ENCODE measurements at places on chromosomes 11 and 22.

GRCh38 chr22:27127911-27128310, 470.5 kb downstream of the MIAT start:
- DNase-seq = no peak

DNA sequence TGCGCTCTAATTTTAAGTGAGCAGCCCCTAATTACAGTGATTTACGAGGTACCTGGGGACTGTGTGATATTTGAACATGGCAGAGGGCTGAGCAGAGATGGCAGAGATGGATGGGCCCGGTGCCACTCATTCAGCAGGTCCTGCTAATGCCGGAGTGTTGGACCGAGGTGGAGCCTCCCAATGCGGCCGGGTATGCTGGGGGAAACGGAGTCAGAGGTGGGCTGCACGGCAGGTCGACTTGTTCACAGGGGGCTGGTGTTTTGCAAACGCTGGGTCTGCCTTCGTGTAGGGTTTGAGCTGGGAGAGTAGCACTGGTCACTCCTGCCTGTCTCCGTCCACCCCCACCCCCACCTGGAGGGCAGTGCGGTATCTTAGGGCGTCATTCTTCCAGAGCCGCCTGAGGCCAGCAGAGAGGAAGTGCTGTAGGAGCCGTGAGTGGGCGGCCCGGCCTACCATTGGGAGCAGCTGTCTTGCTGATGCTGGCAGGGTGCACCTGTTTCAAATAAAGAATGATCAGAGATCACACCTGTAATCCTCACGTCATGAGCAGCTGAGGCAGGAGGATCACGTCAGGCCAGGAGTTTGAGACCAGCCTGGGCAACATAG, 122.6 kb downstream of the IGLL1 start:
- DNase-seq = no peak

DNA sequence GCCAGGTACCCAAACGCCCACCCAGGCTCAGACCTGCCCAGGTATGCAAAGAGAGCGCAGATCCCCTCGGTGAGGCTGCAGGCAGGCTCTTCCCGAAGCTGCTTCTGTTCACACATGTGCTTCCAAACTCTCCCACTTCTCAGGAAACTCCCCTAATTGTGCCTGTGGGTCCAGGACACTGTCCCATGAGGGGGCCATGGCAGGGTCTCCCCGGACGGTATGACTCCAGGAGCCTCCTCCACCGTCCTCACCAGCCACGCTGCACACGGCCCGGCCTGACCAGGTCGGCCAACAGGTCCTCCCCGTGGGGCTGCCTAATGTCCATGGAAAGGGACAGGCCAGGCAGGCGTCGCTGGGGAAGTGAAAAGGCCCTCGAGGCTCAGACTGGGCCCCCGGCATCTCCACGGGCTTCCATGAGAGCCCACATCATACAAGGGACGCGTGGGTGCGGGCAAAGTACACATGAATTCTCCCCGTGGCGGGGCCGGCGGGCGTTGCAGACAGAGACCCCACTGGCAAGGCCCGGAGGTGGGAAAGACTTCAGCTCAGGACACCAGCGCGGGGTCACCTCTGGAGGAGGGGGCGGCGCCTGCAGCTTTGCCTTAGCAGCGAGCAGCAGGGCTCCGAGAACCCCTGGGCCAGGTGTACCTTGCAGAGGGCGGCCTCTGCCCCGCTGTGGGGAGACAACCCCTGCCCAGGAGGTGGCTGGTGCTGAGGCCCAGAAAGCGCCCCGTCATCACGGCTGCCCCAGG, 526.1 kb downstream of the BRD1 start:
- DNase-seq = no peak

GRCh38 chr11:67303835-67304411, 593 bp downstream of the SSH3 start:
- no peak for DNase-seq

DNA sequence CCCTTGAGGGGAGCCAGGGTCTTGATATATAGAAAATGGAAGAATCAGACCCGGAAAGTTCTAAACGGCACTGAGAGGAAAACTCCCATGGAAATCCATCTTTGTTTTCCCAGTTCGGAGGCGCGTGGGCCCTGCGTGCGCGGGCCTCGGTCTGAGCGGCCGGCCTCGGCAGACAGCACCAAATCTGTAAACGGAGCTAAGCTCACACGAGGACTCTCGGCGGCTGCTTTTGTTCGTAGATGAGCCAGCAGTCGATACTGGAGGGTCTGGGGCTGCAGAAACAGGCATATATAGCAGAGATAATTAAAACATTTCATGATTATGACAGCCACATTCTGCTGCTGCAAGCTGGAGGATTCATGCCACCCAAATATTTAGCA, 68.5 kb upstream of the PPARA start:
- DNase-seq = no peak

DNA sequence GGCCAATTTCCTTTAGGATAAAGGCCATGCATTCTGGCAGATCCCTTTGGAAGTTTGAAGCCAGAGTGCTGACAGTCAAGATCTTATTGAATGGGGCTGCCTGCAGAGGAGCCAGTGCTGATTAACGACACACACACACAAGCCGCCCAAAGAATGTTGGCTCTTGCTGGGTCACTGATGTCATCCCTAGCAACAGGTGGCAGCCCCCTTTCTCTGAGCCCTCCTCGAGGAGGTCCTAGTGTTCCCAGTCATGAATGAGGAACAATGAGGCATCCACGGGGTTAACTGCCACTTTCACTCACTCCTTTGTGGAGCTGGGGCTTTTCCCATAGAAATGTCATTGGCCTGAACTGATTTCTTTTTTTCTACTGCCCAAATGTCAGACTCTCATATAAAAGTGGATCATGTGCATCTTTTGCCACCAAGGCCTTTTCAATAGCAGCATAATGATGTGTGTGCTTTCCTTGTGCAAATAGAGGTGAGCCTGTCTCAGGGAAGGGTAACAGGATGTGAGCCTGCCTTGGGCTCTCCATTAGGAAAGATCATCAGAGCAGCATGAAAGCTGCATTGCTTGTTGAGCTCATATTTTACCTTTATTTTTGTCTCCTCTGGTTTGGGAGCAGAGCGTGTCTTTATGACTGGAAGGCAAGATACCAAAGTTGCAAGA, 301.8 kb upstream of the MTNR1B start:
- DNase-seq = no peak

DNA sequence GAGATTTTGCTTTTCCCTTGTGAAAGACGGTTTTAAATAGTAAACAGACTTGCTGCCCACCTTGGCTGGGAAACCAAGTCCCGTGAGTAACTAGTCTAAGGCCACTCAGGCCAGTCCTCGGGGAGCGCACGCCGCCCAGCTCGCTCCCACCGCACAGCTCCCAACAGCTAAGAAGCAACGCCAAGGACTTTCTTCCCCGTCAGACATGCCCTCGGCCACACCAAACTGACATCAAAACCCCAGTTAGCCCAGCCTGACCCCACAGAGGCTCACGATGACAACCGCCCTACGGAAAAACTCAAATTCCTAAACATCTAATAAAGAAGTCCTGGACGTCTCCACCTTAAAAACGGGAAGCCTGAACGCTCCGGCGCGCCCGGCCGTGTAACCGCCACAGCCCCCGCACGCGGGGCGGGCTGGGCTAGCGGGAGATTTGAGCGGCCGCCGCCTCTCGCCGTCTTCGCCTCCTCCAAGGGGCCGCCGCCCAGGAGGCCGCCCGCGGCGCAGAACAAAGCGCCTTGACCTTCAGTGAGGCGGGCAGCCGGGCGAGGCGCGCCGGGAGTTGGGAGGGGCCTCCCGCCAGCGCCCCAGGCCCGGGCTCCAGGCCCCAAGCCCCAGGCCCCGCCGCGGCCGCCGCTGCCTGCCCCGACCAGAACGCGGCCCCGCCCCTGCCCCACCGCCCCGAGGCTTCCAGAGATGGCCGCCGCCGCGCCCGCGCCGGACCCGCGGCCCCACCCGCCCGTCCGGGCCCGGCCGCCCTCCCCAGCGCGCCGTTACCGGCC, 486 bp downstream of the NAP1L4 start:
- no peak for DNase-seq

Data from T-helper 9 cell (primary cell).